ENCODE measurements at places on chromosomes 2 and 18.

- DNase-seq, result no peak
These were observed 23.5 kb downstream of the TMEM37 start for GRCh38 chr2:119455066-119455718.

GRCh38 chr2:28158791-28159190 lies 233.9 kb upstream of the FOSL2 start:
- DNase-seq, result no peak

GRCh38 chr2:20577495-20578235 lies 73.2 kb downstream of the HS1BP3 start:
- no peak for DNase-seq

- DNase-seq, result peak; percentile 58
These were observed 31.6 kb upstream of the FZD5 start for GRCh38 chr2:207801259-207801658.

DNA sequence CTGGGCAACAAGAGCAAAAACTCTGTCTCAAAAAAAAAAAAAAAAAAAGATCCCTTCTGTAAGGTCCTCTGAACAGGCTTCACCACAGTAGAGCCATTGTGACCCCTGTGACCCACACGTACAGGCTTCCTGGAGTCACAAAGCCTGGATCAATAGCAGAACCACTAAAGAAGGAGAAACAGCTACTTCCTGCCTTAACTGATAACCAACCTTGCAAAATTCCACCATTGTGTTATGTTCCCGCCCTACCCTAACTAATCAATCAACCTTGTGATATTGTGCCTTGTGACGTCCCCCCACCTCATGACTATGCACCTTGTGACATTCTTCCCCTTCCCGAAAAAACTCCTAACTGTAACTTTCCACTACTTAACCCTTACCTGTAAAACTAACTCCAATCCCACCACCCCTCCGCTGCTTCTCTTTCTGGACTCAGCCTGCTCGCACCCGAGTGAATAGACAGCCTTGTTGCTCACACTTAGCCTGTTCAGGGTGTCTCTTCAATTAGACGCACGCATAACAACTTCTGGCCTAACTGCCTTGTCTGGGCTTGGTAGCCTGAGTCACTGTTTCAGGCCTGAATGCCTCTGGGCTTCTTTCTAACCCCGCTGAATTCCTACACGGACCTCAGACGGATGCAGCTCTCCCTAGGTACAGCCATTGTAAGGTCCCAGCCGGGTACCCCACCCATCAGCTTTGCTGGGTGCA lies 13.9 kb downstream of the SCYGR8 start:
- no peak for DNase-seq

Data from NCI-H345 (cell line).